Urinary bladder (tissue), 4 donors: ENCODE measurements at places on chromosomes 7 and 10. TPM values are rescaled to one million over a fixed set of nuclear protein-coding genes. Genes with fewer than 3 reads are reported as not detected.

Gene ACSL5
- 38.8 TPM for total RNA-seq

Gene PLEKHS1
- total RNA-seq: 0.42 TPM

Gene DBNL
- 56.0 TPM for total RNA-seq

Gene IDI2
- total RNA-seq: not detected

Gene TACC2
- total RNA-seq: 21.2 TPM

Gene TM9SF3
- total RNA-seq: 156 TPM

Gene CARD11
- total RNA-seq: 5.0 TPM

- no peak for DNase-seq
These were observed 26.8 kb downstream of the EN2 start for GRCh38 chr7:155484483-155485399.

GRCh38 chr10:3780021-3780770 lies 4.8 kb downstream of the KLF6 start:
- DNase-seq: no peak

GRCh38 chr7:151094675-151095074 lies 8.4 kb downstream of the AGAP3 start:
- no peak for DNase-seq

GRCh38 chr7:14381306-14381705 lies 391.8 kb upstream of the ETV1 start:
- no peak for DNase-seq

DNA sequence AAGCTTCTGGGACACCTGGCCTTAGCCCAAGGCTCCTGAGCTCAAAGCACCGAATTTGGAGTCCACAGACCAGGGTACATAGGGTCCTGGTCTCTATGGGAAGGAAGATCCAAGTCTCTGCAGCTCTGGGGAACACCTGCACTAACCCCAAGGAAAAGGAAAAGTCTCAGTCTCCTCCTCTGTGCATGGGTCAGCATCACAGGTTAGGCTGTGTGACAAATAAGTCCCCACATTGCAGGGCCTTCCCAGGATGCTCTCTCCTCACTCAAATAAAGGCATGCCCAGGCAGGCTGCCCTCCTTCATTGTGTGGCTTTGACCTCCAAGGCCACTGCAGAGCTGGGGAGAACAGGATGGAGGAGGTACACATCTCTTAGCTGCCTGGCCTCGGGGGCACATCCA lies 121.0 kb upstream of the ZMIZ1 start:
- no peak for DNase-seq

DNA sequence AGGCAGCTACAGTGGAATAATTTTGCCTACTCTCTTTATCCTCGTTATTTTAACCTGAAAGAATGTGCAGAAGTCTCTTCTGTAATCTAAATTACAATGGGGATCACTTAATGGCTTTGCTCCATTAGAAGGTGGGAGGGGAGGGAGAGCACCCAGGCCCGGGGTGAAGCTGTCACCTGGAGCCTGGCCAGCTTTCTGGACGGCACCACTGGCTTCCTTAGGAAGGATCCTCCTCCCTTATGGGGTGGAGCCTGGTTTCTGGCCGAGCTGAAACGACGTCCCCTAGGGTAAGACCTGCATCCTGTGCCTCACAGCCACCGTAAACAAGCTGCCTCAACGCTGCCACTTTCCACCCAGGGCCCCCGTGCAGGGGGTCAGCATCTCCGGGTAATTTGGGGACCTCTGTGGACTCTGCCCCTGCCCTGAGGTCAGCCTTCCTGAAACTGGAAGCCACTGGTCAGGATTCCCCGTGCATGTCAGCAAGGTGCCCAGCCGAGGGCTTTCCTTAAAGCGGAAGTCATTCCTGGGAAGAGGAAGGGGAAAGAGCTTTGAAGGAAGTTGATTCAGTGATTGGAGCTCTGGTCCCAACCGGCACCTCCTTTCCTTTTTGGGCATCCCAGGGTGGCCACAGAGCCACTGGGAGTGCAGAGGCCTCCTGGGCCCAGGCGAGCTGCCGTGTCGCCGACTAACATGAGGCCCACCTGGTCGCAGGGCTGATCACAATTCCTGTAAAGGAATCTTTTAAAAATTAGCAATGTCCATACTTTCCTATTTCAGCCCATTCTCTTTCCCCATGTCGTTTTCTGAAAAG lies 569.1 kb downstream of the DNAJB6 start:
- no peak for DNase-seq

DNA sequence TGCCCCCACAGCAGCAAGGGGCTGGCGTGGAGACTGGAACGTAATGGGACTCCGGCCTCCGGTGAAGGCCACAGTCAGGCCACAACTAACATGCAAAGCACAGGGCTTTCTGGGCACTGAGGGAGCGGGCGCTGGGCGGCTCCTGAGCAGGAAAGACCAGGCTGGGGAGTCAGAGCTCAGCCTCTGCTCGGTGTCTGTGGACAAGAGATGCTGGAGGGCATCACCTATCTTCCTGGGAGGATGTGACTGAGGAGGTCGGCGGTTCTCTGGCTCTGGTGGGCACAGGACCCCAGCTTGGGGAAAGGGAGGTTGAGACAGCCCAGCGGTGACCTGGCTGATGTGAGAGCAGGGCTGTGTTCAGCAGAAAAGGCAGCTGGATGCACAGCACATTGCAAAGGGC lies 11.7 kb downstream of the CNPY1 start:
- no peak for DNase-seq

GRCh38 chr10:114347791-114348190 lies 56.5 kb downstream of the AFAP1L2 start:
- no peak for DNase-seq

- no peak for DNase-seq
These were observed 545.9 kb downstream of the SUGCT start for GRCh38 chr7:40680657-40681056.

DNA sequence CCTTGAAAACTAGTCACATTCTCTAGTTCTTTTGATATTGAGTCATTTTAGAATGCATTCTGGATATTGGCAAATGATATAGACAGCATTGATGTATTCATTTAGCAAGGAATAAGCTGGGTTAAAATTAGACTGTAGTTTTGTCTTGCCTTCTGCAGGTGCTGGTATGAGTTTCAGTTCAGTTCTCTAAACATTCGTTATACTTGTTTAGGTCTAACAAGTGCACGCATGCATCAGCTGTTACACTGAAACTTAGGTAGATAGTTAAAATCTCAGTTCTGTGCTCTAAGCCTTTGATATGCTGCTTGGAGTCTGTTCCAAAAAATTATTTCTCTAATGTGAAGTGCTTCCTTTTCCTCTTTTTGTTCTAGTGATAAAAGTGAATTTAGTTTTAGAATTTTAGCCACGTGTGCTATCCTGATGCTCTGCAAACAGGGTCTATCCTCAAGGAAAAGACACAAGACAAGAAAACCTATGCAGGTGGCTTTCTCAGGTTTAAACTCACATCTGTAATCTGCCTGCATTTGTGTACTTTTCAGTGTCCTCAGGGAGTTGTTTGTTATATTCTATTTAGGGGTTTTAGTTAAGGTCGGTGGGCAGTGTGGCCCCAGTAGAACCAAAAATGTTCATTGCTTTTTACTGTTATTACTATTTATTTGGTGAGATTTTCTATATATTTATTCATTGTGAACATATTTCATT lies 409.0 kb downstream of the CDC14C start:
- no peak for DNase-seq

GRCh38 chr7:100607111-100607510 lies 4.9 kb downstream of the PCOLCE start:
- no peak for DNase-seq

- no peak for DNase-seq
These were observed 42.1 kb upstream of the ANAPC16 start for GRCh38 chr10:72173619-72174296.

- DNase-seq: no peak
These were observed 11.4 kb downstream of the SERPINE1 start for GRCh38 chr7:101138213-101138870.

GRCh38 chr10:95601116-95601719 lies 40.0 kb upstream of the SORBS1 start:
- peak; percentile 80 for DNase-seq

DNA sequence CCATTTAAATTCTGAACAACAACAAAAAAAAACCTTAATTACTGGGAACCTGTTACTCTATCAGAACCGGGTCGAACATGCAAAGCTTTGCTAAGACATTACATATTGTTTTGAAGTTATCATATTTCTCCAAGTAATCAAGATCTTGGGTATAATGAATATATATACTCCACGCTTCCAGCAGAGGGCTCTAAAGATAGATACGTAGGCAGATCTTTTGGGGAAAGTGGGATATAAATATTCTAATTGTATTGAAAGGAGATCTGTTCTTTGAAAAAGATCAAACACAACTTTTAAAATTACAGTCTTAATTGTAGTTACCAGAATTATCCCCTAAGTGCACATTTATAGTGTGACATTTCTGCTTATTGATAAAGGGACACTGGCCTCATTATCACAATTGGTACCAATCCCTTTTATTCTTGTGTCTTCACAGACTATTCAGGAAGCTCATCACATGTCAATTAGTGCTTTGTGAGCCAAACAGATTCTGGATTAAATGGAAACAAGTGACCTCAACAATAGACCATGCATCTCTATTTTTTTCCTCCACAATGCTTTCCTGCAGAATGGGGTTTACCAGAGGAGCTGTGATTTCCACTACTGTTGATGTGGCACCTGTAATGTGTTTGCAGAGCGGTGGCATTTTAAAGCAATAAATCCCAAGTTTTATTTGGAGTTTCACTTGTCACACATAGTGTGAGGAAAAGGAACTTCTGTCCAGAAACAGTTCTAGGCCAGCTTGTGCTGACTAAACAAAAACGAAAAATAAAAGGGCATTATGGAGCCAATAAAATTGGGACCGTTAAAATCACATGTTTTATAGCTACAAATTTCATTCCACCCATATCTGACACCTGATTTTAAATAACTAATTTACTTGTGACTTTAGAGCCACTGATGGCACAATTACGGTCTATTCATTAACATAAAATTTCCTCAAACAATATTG lies 122.4 kb downstream of the CTTNBP2 start:
- DNase-seq: peak; percentile 13

DNA sequence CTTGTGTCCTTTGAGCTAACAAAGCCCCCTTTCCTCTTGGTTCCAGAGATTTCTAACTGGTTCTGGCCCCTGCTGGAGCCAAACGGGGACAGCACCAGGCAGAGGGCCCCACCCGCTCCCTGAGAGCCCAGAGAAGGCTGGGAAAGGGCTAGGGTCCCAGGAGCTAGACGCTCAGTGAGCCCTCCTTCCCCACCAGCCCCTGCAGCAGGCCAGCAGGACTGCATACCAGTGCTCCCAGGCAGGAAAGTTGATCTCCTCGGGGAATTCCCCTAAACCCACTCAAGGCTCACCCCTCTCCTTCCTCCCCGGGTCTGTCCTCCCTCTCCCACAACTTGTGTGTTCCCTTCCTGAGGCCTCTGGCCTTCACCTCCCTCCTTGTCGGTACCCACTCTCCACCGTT lies 47.7 kb downstream of the PAX2 start:
- no peak for DNase-seq

GRCh38 chr10:79409038-79409725 lies 36.2 kb downstream of the ZCCHC24 start:
- no peak for DNase-seq

DNA sequence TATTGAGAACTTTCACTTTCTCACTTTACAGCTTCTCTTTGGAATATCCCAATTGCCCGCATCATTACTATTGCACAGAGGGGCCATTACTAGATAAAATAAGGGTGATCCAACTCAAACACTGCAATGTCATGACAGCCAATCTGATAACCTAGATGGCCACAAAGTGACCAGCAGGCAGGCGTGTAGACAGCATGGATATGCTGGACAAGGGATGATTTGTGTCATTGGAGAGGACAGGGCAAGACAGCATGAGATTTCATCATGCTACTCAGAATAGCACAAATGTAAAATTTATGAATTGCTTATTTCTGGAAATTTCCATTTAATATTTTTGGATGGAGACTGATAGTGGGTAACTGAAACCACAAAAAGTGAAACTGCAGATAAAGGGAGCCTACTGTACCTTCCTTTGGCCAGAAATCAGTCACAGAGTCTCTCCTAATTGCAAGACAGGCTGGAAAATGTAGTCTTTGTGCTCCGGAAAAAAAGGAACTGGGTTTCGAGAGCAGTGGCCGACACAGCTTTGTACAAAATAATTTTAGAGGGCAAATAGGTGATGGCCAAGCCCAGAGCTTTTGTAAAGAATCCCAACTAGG lies 6.1 kb upstream of the GSDME start:
- no peak for DNase-seq

DNA sequence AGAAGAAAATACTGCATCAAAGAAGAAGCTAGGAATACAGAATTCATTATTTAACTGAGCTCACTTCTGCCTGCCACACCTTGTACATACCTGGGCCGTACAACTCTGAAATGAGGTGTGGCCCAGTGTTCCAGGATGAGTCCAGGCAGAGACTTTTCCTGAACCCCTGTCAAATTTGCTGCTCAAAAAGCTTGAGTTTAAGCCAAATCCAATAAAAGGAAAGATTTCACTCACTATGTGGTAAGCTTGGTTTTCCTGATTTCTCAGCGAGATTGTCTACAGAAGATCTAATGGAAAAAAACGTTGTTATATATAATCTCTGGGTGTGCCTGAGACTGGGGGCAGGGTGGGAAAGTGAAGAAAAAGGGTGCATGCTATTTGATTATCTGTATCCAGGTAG lies 72.1 kb upstream of the EGFR start:
- DNase-seq: no peak
